ENCODE measurements at places on chromosomes 16 and 17.

DNA sequence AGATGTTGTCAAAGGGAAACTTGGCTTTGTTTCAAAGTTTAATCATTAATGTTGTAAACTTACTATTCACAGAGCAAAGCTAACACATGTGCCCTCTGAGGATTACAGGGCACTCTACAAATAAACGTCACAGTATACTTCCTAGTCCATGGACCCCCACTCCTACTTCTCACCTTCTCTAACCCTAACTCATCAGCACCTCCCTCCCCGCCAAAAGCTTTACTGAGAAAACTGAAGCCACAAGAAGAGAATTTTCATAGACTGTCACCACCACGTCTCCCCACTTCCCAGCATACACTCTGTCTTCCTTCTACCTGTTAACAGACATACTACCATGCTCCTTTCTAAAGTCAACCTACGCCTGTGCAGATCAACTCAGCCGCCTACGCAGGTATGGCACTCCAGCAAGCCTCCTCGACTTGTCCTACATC, 29.0 kb downstream of the HELZ start:
- DNase-seq, result no peak

DNA sequence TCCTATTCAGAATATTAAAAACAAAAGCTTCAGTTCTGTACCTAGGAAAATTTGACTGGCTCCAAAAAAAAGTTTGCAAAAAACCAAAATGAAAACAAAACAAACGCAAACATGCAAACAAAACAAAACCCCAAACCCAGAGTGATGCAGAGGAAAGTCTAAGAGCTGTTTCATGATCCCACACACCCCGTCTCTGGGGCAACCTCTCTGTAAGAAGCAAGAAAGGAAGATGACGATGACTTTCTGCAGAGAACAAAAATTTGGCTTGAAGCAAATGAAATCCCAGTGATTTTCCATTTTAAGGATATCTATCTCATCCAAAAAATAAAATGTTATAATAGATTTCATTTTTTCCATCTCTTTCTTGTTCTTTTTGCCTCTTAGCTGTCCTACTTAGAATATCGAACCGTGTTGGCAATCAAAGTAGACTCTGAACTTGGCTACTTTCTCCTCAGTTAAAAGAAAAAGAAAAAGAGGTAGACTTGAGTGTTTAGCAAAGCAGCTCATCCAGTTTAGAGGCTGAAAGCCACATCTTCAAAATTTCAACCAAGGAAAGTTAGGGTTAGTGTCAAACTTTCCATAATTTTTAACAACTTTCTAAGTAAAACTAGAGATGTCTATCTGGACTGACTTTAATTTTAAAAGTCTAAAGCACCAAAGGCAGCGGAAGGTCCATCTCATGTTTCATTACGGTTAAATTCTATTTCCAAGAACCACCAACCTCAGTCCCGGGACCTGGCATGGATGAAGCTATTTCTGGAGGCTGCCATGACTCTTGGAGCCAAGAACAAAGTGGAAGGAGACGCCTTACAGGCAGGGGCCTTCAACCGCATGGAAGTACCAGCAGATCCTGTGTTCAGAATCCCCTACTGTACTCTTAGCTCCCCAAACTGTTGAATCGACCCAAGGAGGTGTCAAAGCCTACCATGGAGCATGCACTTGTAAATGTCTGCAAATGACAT, 180.8 kb downstream of the XYLT1 start:
- no peak for DNase-seq

GRCh38 chr16:53991754-53992378, 287.9 kb downstream of the FTO start:
- no peak for DNase-seq

GRCh38 chr17:76843703-76844484, 24.3 kb upstream of the MGAT5B start:
- DNase-seq, result no peak

- DNase-seq, result no peak
These were observed 1.4 kb upstream of the RHBDF2 start for GRCh38 chr17:76502341-76503211.

DNA sequence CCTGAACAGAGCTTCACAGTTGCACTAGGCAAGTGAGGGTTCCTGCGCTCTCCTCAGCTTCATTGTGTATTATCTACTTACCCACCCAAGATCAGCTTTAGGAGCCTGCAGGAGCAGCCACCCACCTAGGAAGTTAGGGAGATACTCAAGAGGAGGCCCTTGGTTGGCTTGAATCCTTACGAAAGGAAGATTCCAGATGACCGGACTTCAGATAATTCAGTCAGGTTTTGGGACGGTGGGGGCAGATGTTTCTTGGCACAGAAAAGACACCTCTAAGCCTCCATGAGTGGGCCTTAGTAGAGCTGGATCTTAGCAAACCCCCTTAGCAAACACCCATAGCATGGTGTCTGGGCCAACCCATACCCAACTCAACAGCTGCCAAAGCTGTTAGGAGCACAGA, 2.4 kb upstream of the CBFB start:
- no peak for DNase-seq

DNA sequence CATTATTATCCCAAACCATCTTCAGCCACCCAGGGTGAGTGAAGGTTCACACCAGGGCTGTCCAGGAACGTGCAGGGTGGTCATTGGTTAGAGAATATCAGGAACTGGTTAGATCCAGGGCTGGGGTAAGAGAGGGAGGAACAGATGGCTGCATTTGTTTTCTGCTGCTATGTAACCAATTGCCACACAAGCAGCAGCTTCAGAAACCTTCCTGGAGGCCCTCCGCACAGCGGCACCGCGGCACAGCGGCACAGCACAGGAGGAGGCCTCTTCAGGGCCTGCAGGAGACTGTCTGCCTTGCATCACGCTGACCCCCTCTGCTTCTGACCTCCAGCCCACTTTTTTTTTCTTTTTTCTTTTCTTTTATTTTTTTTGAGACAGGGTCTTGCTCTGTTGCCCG, 86.1 kb downstream of the KCNJ12 start:
- no peak for DNase-seq

GRCh38 chr17:37043201-37043600, 94.4 kb downstream of the AATF start:
- no peak for DNase-seq

GRCh38 chr16:82522026-82522425, 104.7 kb upstream of the CDH13 start:
- DNase-seq, result no peak

GRCh38 chr16:74729783-74730683, 29.4 kb upstream of the MLKL start:
- DNase-seq, result no peak

DNA sequence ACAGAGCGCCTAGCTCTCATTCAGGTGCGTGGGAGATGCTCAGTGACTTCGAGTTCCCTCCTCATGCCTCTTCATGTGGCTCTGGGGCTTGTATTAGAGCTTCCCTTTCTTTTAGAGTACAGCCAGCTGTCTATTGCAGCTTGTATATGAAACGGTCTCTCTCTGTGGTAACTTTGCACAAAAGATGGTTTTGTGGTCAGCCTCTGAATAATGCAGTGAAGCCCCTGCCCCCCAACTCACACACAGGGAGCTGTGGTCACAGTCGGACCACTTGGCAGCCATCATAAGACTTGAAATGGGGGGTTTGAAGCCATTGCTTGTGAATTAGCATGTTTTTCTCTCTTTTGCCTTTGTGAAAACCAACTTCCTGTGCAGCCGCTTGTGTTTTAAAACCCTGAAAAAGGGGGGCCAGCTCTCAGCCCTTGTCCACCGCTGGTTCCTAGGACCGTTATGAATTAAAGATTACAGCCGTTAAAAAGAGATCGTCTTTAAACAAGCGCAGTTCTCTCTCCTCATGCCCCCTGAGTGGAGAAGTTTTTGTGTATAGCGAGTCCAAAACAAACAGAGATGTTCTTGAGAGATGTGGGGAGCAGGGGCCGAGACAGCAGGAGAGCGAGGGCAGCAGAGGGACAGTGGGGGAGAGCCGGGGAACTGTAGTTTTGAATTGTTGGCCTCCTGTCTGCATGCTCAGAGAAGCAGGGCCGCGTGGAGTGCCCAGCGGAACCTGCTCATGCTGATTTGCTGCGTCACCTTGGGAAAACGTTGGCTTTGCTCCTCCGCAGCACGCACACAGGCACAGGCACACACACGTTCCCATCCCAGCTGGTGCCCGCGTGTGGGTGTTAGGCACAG, 199.0 kb downstream of the MSI2 start:
- DNase-seq, result peak; percentile 72

GRCh38 chr17:82218349-82219075, 5.9 kb upstream of the CCDC57 start:
- no peak for DNase-seq

DNA sequence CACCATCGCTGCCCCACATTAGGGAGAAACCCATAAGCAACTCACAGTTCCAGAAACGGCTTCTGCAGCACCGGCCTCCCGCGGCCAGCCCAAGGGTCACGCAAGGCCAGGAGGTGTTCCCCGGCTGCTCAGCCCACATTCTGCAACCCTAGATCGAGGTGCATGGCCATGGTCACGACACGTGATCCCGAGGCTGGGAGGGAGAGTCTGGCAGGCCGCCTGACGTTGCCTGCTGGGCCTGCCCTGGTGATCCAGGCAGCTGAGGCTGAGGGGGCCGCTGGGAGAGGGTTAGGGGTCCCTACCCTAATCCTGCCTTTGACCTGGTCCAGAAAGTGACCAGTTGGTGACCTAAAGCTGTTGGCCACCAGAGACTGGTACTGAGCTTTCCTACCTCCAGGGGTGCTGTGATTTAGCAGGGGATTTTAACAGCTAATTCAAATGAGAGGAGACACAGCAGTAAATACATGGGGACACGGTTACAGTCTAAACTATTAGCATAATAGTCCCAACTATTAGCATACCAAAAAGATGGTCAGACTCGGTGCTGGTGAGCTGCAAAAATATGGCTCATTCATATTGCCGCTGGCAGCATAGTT, 97.4 kb upstream of the CIBAR2 start:
- no peak for DNase-seq

- no peak for DNase-seq
These were observed 30.4 kb upstream of the PAFAH1B1 start for GRCh38 chr17:2563061-2563460.

DNA sequence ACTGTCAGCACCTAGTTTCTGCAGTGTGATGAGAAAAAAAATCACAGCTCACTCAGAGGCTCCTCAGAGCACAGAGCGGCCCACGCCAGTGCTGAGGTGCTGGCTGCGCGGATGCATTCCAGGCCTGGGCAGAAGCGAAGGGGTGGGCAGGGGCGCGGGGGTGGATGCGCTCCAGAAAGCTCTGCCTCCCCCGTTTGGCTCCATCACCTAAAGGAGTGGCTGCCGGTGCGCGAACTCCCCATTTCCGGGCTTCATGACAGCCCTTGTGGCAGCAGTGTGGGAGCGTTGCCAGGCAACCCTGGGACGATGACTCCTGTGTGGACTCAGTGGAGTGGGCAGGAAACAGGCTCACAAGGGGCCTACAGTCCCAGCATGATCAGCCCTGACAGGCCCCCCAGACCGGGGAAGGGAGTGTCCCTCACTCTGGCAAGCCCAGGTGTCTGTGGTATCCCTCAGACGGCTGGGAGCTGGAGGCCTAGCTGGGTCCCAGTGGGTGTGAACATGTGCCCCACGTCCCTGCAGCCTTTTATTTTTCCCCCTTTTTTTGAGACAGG, 32.8 kb upstream of the NUDT16L1 start:
- peak; percentile 64 for DNase-seq

- DNase-seq, result no peak
These were observed 64.8 kb downstream of the SEC14L1 start for GRCh38 chr17:77205396-77206125.

- DNase-seq, result no peak
These were observed 100.5 kb downstream of the PLCG2 start for GRCh38 chr16:81879625-81880024.

- DNase-seq, result no peak
These were observed 47.2 kb upstream of the CLEC18A start for GRCh38 chr16:69903865-69904415.

GRCh38 chr16:3575491-3575890, 1.7 kb downstream of the NLRC3 start:
- DNase-seq, result no peak

- DNase-seq, result no peak
These were observed 49.4 kb upstream of the GSE1 start for GRCh38 chr16:85563515-85564276.

- no peak for DNase-seq
These were observed 18.4 kb downstream of the CHD9NB start for GRCh38 chr16:53034306-53034705.

DNA sequence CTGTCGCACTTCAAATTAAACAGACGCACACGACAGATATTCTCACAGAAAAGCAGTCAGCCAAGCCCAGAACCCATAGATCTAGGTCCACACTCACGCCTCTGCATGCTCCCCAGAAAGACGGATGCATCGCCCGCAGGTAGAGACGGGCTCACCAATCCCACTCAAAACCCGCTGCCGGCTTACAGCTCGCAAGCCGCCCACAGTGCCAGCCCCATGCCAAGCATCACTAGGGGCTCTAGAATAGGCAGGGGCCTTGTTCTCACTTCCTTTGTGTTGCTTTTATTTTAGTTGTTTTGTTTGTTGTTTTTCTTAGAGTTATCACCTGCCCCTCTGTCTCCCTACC, 336 bp upstream of the BMERB1 start:
- DNase-seq, result no peak

DNA sequence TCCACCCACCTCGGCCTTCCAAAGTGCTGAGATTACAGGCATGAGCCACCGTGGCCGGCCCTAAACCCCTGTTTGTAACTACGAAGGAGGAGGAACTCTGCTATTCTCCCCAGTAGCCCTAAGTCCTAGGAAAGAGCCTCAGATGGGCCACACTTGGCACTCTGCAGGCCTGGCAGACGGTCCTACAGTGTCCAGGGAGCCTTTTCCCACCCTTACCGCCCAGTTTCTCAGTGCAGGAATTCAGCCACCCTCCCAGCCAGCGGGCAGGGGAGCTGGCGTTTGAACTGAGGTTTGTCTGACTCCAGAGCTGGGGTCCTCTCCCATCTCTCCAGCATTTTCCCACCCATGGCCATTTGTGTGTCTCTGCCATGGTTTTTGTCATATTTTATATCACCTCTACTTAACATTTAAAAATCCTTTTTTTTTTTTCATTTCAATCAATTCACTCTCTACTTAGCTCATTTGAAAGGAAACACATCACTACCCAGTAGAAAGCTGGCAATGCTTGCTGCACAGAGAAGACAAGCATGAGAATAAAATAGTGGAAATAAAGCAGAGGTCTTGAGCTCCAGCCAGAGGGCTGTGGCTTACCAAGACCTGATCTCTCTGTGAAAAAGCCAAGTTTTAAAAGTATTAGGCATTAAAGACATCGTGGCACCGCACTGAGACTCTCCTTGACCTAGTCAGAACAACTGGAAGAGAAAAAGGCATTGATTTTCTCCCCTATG, 34.9 kb downstream of the BCO1 start:
- no peak for DNase-seq

Measured in GM20000 (cell line).